Pons (tissue), 1 donor: ENCODE measurements at places on chromosomes 4 and X.

DNA sequence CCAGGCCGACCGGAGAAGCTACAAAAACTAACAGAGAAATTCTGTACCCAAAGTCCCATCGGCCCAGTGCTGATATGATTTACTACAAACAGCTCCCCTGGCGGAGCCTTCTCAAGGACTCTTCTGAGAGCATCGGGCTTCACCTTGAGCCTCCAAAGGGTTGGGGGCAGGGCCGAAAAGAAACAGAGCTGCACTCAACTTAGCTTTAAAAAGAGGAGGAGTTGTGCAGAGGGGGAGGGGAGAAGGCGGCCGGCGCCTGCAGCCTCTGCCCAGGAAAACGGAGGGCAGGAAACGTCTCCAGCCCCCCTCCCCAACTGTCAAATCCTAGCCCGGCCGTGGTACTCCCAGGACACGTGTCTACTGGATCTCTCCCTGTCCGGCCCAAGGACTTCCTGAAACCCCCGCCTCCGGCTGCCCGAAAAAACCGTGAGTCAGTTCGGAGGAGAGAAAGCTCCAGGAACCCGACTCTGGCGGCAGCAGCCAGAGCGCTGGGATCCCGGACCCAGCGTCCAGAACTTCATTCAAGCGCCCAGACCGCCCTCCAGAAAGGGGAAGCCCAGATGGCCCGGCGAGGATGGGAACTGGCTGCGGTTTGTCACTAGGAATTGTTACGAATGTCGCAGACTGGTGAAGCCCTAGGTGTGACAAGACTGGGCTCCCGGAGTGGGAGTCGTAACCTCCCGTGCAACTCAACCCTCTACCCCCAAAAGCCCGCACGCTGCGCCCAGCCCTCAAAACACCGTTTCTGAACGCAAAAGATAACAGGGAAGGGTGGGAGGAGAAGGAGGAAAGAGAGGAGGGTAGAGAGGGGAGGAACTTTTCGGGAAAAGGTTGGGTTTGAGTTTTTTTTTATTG is 973 bp downstream of the ADAMTS3 start:
- peak; percentile 15 for DNase-seq

GRCh38 chr4:76989391-76990061 is 40.0 kb downstream of the SEPTIN11 start:
- no peak for DNase-seq

DNA sequence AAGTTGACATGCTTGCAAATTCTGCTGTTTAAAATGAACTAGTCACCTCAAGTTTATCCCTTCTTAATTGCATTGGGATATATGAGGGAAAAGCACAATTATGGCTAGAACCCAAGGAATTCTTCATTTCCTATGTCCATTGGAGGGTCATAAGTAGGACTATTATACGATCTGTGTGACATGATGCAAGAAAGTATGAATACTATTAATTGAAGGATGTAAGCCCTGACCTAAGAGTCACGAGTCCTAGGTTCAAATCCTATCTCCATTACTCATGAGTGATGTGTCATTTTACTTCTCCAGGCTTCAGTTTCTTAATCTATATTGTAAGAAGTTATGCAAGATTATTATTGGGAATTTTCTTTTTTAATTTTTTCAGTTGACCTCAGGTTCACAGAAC is 542.9 kb upstream of the GRIA3 start:
- DNase-seq = no peak

DNA sequence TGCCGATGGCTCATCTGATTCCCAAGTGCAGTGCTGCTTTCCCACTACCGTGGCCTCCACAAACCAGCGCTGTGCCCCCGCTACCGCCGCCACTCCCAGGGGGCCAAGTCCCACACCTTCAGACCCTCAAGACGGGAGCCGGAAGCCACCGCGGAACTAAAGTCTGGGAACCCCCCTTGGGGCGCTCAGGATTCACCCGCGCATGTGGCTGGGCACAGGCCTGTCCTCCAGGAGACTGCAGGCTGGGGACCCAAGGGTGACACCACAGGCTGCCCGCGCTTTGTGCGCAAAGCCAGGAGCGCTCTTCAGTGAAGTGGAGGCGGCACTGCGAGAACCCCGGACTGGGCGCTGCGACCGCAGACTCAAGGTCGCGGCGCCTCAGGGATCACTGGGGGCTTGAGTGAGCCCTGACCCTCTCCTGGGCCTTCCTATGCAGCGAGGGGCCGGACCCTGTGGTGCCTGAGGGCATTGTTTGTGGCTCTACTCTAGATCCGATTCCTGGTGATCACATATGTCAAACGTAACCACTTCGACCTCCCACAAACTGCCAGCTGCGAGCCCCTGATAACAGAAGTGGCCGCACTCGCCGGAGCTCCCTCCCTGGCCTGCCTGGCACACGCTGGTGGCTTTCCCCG is 20.4 kb upstream of the TBC1D14 start:
- no peak for DNase-seq

DNA sequence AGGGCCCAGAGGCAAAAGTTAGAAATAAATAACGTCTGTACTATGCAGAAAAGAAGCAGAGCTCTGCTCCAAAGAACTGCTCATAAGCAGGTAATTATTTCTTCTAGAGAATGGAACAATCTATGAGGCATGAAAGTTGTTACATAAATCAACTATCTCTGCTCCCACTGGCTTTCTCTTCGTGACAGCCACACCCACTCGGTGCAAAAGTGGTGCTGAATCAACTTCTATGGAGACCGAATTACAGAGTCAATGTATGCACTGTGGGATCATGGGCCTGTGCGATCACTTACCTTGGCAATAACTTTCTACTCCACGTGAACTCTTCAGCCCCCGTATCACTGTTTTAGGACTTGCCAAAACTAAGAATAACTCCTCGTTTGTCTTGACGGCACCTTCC is 99.4 kb upstream of the ATXN3L start:
- no peak for DNase-seq

- DNase-seq = peak; percentile 45
Measured at GRCh38 chr4:140252141-140252741, 98.3 kb upstream of the MAML3 start.

DNA sequence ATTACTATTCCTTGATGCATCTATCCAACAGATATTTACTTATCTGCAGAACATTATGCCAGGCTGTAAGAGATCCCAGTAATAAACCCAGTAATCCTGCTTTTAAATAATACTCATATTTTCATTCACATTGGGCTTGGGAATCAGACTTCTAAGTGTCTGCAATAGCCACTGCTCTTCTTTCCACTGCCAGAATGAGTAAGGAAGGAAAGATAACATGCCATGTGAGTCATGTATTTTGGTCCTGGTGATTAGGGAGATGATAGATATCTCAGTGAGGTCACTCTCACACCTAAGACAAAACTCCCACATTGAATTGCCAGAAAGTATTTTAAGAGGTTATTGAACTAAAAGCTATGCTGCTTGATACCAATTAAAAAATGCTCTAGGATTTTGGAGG is 13.9 kb upstream of the HEPH start:
- DNase-seq = no peak

DNA sequence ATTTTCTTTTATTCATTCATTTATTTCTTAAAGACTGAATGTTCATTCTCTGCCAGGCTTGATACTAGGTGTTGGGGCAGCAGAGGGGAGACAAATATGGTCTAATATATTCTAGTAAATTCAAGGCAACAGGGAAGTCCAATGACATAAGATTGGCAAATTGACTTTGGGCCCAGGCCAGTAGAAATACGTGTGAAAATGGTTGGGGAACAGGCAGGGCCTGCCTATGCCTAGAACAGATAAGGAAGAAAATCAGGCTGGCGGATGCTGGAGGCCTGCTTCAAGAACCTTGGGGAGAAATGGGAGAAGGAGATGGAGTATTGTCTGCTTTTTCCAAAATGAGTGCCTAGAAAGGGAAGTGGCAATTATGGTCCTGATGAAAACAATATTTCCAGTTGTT is 108.6 kb downstream of the RTL5 start:
- no peak for DNase-seq

DNA sequence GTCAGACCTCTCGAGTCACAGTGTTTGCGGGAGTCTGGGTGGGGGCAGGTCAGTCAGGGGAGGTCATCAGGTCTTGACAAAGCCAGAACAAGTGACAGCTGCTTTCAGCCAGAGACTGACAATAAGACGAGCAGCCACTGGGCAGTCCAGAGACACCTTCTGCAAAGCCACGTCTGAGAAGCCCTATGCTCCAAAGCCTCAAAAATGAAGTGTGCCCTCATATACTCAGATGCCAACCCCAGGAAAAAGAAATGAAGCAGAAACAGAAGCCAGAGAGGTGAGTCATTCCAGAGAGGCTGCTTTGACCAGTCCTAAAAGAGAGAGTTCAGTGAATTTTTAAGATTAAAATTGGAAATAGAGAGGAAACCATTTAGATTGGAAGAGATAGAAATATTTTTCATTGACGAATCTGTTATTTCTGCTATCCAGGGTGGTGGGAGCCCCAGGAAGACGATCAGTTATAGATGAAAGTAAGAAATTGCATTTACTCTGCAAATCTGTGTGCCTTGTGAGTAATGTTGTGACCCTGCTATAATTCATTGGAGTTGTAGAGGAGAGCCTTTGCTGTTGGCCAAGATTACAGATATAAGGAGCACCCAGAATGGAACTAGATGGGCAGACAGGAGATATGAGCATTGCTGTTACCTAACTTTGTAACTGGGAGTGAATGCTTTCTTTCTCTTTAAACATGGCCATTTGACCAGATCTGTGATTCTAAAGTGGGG is 77.9 kb downstream of the LRRC66 start:
- DNase-seq = no peak
